ENCODE measurements at places on chromosomes 16 and 17.

- no peak for DNase-seq
These were observed 51.4 kb downstream of the GPATCH8 start for GRCh38 chr17:44451832-44452231.

GRCh38 chr17:54906683-54907082 is 6.0 kb downstream of the TOM1L1 start:
- no peak for DNase-seq

DNA sequence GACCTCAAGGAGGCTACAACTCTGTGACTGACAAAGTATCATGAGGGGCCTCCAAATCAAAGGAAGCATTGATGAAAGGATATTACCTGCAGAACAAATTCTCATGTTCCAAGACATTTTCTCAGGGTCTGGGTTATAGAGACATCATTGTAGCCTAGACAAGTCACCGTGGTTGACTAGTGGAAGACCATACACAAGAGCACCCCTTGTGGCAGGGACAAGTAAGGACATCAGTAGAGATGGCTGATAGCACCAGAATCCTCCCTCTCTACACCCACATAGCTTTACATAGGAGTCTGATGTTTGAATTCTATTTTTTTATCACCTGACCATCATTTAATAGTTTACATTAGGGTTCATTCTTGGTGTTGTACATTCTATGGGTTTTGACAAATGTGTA is 32.5 kb upstream of the CDH8 start:
- no peak for DNase-seq

DNA sequence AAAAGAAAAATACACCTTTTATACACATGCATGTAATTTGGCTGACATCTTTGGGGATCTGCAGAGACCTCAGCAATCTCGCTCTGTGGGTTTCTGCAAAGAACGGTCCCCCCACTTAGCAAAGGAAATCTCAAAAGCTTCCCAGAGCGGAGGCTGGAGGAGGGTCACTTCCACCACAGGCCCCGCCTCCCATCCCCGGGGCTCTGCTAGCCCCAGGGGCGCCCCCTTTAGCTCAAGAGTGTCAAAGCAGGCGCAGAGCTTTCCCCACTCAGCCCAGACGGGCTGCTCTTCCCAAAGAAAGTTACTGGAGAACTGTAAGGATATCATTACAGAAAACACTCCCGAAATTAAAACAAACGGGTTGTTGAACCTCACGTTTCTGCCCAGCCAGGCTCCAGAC is 11.4 kb downstream of the SLC13A5 start:
- DNase-seq, result no peak

GRCh38 chr17:14752011-14752410 is 451.1 kb downstream of the HS3ST3B1 start:
- DNase-seq, result no peak

- DNase-seq, result no peak
These were observed 86.9 kb downstream of the FOXL1 start for GRCh38 chr16:86665319-86665675.

GRCh38 chr16:85227084-85227945 is 115.0 kb upstream of the CIBAR2 start:
- no peak for DNase-seq

- DNase-seq, result no peak
These were observed 21.2 kb downstream of the DNASE1 start for GRCh38 chr16:3675601-3676130.
